ENCODE measurements at places on chromosomes 2 and 18.

- DNase-seq, result no peak
These were observed 50.2 kb downstream of the DAW1 start for GRCh38 chr2:227921648-227922047.

GRCh38 chr18:22932885-22933205 is 283 bp upstream of the RBBP8 start:
- DNase-seq, result peak; percentile 17

GRCh38 chr2:44181648-44182047 is 13.0 kb downstream of the PPM1B start:
- DNase-seq, result no peak

- DNase-seq, result peak; percentile 50
These were observed 7.0 kb upstream of the AOX1 start for GRCh38 chr2:200578778-200579177.

DNA sequence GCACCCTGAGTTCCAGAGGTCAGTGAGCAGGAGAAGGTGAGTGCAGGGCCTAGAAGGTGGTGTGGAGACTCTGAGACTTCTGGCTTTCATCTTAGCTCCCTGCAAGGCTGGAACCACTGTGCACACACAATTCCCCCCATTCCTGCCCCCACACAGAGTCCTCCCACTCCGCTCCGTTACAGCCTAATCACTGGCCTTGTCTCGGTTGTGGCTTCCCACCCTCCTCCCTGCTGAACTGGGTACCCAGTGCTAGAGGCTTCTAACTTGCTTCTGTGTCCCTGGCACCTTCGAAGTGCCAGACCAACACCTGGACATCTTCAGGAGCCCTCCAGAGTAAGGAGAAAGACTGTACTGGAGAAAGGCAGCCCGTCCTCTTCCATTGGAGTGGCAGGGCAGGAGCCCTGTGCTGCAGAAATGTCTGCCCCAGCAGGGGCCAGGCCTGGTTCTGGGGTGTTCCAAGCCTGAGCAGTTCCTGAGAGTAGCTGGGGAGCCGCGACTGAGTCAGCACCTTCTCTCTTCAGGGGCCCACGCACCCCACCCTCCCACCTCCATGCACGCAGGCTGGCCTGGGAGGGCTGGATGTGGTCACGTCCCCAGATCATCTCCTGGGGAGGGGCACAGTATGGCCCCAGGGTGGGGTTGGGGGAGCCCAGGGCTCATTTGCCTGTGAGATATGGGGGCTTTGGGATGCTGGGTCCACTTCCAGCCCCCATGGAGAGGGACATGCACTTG is 23.4 kb downstream of the CROCC2 start:
- DNase-seq, result no peak

- DNase-seq, result no peak
These were observed 161.9 kb downstream of the DPP4 start for GRCh38 chr2:161912154-161912553.

GRCh38 chr18:11074889-11075288 is 74.5 kb downstream of the PIEZO2 start:
- no peak for DNase-seq

DNA sequence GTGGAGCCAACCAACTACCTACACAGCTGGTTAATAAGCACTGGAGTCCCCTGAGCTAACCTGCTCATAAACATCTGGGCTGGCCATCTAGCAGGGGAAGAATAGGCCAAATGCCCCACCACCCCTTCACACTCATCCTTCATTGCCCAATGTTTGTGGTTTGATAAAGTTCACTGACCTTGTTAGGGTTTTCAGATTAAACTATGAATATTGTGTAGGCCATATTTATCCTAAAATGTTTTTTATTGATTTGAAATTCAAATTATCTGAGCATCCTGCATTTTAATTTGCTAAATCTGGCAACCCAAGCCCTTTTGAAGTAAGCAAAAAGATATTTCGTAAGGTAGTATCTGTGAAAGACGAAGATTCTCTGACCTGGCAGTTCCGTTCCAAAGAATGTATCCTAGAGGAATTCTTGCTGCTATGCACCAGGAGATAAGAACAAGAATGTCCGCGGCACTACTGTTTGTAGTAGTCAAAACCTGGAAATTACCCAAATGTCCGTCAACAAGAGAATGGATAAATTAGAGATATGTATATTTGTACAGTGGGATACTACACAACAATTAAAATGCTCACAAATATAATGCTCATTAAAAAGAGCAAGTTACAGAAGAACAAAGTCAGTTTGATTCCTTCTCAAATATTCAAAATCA is 5.8 kb upstream of the TLK1 start:
- no peak for DNase-seq

- no peak for DNase-seq
These were observed 145.9 kb downstream of the COPS8 start for GRCh38 chr2:237231593-237231992.

- DNase-seq, result no peak
These were observed 37.8 kb downstream of the SLC14A2 start for GRCh38 chr18:45653090-45653489.

DNA sequence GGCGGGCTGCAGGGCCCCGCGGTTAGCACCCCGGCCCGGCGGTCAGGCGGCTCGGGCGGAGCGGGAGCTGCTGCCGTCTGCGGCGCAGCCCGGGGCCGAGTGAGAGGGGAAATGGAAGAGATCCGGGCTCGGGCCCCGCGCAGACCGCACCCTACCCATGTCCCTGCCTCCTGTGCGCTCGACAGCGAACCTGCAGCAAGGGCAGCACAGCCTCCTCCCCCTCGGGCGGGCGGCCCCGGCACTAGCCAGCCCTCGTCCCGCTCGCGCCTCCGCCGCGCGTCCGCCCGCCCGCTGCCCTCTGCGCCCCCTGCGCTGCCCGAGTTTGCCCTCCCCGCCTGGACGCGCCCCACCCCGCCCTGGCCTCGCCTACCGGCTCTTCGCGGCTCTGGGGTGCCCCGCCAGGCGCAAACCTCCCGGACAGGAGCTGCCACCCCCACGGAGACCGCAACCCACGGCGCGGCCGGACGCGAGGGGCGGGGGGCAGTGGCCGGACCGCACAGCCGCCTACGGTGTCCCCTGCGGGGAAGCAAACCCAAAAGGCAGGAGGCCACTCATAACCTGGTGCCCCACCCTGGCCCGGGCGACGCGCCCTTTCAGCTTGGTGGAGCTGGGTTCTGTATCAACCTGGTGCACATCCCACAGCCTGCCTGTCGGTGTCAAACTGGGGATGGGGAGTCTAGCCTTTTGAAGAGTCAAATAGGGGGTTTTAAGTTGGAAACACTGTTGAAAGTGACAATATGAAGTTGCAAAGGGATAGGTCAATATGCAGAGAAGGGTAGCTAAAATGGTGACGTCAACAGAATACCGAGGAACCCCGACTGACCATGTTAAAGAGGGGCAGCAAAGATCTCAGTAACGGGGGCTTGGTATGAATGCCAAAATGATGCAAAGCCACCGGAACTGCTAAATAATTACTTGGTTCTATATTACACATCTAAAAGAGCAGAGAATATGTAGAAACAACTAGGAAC is at the start of gene IHH:
TSS of gene IHH (minus strand) at position 101 of the 971 bp plus-strand sequence. CDS start 454 bp downstream, outside the sequence.
- no peak for DNase-seq

DNA sequence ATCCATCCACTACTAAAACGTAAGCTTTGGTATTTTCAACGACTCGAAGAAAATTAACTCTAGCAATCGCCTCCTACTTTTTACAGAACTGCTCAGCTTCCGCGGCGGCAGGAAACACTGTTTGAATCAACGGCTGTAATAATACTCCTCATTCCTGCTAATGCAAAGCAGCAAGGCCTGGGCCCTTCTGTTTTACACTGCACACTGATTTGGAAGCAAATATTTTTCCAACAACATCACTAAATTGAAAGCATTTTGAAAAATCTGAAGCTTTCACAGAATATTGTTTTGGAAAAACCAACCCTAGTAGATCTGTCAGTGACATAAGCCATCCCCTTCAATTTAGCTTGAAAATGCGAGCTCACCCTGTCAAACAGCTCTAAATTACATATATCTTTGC is 261.2 kb downstream of the TXNL1 start:
- no peak for DNase-seq

DNA sequence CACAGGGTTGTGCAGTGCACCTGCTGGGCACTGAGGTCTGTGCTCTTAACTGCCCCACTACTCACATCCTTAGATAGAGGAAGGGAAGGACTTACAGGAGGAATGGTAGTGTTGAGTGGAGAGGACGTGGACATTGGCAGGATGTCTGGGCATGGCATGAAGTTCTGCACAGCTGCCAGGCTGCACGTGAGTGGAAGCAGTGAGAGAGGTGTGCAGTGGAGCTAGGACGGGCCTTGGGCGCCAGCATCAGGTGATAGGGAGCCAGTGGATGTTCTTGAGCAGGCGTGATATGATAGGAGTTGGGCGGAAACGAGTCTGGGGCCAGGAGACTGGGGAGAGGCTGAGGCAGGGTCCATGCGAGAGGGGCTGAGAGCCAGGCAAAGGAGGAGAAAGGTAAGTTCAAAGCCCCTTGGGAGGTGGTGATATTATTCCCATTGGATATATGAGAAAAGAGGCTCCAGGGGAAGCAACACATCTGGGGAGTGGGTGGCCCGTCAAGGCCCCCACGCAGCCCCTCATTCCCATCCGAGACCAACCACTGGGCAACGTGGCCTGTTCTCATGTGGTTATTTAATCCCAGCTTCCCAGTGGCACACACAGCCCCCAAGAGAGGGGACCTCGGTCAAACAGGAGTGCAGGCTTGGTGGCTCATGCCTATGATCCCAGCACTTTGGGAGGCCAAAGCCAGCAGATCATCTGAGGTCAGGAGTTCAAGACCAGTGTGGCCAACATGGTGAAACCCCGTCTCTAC is 45.7 kb upstream of the SNED1 start:
- no peak for DNase-seq

GRCh38 chr2:57429831-57430230 is 616.8 kb upstream of the VRK2 start:
- DNase-seq, result peak; percentile 38

All from suppressor macrophage treated with lipopolysaccharide for 4 hours (primary cell).